GM19239 (cell line): ENCODE measurements at places on chromosomes 1 and 21.

GRCh38 chr1:39646232-39647081 lies 7.0 kb upstream of the HEYL start:
- DNase-seq: no peak

DNA sequence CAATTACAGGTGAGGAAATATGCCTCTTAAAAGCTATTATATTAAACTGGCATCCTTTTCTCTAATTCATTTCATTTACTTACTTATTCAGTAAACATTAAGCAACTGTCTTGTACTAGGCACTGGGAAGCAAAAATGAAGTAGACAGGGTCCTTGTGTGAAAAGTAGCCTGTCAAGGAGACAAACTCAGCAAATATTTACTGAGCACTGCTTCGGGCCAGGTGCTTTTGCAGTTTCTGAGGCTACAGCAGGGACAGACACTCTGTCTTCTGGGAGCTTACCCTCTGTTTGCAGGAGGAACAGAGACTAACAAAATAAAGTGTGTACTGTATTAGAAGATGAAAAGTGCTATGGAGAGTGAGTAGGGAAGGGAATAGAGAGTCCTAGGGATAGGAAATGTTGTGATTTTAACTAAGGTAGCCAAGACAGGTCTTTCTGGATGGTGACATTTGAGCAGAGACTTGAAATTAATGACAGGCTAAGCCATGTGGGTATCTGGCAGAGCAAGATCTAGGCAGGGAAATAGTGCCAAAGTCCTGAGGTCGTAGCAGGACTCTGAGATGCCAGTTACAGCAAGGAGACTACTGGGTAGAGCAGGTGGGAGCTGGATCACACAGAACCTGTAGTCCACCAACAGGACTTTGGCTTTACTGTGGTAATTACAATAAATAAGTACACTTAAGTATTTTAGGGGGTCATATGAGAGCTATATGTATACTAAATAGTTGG lies 133.0 kb downstream of the ITSN1 start:
- no peak for DNase-seq

DNA sequence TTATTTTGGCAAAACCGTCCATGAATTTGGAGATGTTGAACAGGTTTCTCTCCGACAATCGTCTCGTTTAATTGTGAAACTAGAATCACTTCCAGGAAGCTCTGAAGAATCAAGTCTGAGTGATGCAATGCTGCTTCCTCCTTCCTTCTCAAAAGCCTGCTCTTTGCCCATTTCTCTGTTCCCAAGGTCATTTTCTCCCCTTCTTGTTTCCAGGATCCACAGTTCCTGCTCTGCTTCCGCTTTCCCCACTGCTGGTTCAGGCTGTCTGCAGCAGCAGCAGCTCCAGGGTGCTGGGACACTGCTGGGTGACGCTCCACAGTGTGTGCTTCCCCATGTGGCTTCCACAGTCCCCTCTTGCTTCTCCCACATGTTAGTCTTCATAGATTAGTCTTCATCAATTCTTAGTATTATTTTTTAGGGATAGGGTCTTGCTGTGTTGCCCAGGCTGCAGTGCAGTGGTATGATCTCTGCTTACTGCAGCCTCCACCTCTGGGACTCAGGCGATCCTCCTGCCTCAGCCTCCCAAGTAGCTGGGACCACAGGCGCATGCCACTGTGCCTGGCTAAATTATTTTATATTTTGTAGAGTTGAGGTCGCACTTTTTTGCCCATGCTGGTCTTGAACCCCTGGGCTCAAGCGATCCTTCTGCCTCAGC lies 156.2 kb downstream of the DYRK1A start:
- no peak for DNase-seq

GRCh38 chr1:156073740-156074139 lies 8.5 kb downstream of the MEX3A start:
- no peak for DNase-seq

DNA sequence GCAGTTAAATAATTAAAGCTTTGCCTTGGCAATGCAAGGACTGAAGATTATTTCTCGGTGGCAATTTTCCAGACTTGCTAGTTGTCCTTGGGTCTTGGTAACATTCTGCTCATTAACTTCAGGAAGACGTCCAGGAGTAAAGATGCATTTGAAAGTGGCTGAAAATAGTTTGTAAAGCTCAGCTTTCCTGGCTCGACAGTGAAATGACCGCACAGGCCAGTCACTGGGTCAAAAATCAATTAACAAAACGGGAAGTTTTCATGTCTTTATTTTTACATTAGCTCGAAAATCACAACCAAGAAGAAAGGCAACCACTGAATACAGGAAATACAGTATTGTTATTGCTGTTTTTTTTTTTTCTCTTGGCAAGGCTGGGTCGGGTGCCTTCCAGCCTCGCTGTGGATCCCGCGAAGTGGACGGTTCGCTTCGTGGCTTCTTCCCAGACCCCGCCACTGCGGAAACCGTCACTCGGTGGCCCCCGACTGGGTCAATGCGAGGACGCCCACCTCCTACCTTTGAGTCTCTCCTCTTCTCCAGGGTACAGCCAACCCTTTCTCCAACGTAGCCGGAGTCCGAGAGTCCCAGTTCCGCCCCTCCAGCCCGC lies 479 bp upstream of the SNX7 start:
- no peak for DNase-seq

- DNase-seq: no peak
Measured at GRCh38 chr1:226737819-226738420, 1.2 kb downstream of the ITPKB start.

GRCh38 chr1:222785529-222785928 lies 29.3 kb upstream of the DISP1 start:
- DNase-seq: no peak

GRCh38 chr21:42245331-42246193 lies 26.6 kb downstream of the ABCG1 start:
- no peak for DNase-seq

DNA sequence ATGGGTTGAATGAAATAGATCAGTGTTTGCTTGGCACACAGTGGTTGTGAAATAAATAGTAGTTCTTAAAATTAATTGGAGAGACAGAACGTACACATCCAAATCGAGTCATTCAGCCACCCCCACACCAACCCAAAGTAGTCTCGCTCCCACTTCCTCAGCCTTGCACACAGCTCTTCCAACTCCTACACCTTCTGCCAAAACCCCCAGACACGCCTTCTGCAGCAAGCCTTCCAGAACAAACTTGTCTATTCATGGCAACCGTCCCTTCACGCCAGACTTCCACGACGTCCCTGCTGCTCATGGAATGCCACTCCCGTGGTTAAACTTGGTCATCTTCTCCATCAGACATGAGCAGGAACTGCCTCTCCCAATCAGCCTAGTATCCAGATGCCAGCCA lies 37.5 kb upstream of the RD3 start:
- no peak for DNase-seq

- no peak for DNase-seq
Measured at GRCh38 chr21:37082856-37083528, 9.9 kb downstream of the TTC3 start.

GRCh38 chr1:176102768-176103350 lies 104.2 kb downstream of the COP1 start:
- no peak for DNase-seq

GRCh38 chr21:40902299-40902698 lies 55.3 kb upstream of the DSCAM start:
- DNase-seq: no peak

DNA sequence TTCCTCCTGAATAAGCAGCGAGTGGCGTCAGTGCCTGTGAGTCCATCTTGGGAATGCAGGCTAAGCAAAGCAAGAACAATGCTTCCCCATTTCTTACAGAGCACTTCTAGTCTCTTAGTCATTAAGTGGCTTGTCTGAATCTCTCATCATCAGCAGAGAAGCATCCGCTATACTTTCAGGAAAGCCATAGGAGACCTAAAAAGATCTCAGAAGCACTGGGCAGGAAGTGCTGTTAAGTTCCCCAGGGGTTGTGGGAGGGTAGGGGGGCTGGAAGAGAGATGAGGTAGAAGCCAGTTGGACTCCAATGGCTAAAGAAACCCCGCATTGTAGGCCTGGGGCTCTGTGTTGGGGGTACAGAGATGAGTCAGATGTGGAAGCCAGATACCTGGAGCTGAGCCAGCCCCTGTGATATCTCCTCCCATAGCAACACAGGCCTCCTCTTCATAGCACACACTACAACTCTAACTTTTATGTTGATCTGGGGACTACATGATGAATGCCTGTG lies 44.9 kb downstream of the SYT6 start:
- DNase-seq: no peak

DNA sequence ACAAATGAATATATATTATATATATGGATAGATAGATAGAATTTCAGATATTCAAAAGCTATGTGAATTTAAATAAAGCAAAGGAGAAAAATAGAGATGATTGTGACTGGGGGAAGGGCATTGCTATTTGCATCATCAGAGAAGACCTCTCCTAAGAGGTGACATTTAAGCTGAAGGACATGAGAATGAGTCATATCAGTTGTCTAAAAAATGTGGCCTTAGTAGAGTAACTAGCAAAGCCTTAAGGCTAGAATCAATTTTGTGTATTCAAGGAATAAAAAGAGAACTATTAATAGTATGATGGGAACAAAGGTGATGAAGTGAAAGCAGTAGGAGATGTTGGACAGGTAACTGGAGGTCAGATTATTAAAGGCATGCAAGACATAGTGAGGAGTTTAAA lies 34.8 kb upstream of the SLC35F3 start:
- no peak for DNase-seq

- no peak for DNase-seq
Measured at GRCh38 chr1:31595836-31596736, 19.8 kb downstream of the TINAGL1 start.

DNA sequence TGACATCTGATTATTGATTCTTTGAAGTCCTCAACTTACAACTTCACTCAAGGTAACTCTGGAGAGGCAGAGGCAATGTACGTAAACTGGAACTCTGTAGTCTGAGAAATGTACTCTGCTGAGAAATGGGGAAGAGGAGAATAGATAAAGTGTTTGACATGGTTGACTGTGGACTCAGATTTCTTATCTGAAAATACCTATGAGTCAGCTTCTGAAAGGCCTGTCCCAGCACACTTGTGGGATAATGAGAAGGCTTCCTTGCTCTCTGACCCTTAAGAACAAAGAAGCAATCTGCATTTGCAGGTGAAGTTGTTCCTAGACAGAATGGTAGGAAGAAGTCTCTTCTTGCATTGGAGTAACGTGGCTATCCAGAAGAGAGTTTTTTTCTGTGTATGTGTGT lies 1573.5 kb downstream of the BRINP3 start:
- DNase-seq: no peak

GRCh38 chr1:244210884-244211558 lies 159.9 kb downstream of the ZBTB18 start:
- no peak for DNase-seq

DNA sequence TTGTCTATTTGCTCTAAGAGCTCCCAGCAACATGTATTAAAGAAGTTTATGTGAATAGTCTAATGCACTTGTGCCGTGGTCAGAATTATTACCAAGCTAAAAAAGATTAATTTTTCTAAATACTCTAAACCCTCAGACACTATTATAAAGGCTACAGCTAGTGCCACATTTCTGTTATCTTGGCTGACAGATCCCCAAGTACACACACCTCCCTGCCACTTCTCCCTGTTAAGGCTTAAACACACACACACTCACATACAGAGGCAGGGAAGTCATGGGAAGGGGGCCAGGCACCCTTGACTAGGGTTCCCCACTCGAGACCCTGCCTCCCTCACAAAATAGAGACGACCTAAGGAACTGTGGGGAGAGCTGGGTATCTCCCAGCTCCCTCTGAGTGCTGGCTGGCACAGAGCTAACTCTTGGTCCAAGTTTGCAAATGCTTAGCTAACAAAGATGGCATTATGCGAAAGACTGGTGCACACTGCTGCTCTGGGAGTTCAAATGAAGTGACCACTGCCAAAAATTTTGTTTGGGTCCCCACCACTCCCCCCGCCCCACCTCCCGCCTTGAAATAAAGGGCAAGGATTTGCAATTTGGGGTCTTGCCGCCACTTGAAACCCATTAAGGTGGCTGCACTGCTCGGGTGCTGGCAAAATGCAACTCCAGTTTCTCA lies 9.8 kb downstream of the SSBP3 start:
- no peak for DNase-seq

- DNase-seq: no peak
Measured at GRCh38 chr1:201713086-201713810, 115.7 kb upstream of the IPO9 start.

- DNase-seq: no peak
Measured at GRCh38 chr1:223844787-223845036, 1.0 kb downstream of the TP53BP2 start.

- DNase-seq: peak; percentile 42
Measured at GRCh38 chr1:236451796-236452373, 57.8 kb downstream of the EDARADD start.

GRCh38 chr1:107687849-107688753 lies 276.9 kb downstream of the VAV3 start:
- no peak for DNase-seq

DNA sequence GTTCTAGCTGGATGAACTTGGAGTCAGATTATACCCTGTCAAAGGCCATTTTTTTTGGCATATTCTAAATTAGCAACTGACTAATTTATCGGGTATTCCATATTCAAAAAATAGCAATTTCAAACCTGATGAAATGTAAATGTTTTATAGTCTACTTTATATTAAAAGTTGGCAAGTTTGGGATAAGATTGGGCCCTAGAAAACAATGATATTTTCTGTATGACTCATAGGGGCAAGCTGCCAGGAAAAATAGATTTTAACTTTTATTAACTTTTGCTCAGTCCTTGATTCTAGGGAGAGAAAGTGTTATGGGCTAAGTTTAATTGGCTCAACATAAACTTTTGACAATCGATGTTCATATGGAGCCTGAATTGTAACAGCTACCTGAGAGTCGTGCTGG lies 576.9 kb upstream of the B3GALT2 start:
- no peak for DNase-seq

GRCh38 chr1:53135735-53136114 lies 6.7 kb downstream of the SLC1A7 start:
- DNase-seq: no peak

DNA sequence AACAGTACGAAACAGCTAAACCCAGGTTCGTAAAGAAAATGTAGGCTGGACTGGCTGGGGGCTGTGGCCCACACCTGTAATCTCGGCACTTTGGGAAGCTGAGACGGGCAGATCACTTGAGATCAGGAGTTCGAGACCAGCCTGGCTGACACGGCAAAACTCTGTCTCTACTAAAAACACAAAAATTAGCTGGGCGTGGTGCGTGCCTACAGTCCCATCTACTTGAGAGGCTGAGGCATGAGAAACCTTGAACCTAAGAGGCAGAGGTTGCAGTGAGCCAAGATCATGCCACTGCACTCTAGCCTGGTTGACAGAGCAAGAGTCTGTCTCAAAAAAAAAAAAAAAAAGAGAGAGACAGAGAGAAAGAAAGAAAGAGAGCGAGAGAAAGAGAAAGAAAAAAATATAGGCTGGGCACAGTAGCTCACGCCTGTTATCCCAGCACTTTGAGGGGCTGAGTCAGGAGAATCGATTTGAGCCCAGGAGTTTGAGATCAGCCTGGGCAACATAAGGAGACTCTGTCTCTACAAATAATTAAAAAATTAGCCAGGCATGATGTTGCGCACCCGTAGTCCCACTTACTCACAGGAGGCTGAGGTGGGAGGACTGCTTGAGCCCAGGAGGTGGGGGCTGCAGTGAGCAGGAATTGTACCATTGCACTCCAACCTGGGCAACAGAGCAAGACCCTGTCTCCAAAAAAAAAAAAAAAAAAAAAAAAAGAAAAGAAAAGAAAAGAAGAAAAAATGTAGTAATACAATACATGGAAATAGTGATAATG lies 35.7 kb downstream of the CAPZB start:
- DNase-seq: no peak
